ENCODE measurements at places on chromosomes 1 and 21.

DNA sequence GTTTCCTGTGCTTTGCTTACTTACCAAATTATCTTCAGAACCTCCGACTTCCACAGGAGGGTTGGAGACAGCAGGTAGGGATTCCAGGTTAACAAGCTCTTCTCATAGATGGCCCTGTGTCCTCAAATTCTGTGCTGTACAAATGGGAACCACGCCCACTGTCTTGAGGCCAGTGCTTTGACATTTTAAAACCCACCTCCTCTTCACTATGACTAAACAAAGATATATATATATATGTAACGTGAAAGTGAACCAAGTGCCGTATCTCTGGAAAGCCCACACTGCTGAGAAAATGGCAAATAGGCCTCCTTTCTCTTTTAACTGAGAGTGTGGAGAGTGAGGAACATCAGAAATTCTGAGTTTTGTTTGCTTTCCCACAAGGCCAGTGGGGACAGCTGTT is 99.6 kb downstream of the ZBTB18 start:
- DNase-seq, result no peak

DNA sequence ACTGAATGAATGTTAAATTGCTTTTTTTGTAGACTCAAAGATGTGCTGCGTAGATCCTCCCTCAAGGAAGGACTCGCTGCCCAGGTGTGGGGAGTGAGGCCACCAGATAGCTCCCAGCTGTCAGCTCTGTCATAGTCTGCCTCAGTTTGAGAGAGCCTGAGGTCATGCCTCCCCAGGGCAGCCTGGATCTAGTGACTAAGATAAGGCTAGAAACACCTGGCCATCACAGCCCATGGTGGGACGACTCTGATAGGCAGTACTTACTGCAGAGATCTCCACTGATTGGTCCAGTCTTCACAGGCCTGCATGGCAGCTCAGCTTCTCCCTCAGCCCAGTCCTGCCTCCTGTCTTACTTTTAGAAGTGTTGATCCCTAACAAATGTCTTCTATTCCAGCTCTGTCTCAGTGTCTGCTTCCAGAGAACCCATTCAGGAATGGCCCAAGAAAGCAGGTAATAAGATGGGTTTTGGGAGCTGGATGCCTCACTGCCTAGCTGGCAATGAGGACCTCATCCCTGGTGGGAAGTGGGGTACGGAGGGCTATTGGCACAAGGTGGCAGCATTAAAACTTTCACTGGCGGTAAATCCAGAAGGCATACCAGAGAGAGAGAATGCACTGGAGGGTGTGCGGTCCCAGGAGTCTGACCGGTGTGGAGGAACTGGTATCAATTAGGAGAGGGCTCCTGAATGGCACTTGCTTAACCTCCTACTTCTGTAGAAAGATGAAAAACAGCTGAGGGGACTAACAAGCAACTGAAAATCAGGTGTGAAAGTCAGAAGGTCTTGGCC is 55.3 kb upstream of the GPR37L1 start:
- DNase-seq, result no peak

DNA sequence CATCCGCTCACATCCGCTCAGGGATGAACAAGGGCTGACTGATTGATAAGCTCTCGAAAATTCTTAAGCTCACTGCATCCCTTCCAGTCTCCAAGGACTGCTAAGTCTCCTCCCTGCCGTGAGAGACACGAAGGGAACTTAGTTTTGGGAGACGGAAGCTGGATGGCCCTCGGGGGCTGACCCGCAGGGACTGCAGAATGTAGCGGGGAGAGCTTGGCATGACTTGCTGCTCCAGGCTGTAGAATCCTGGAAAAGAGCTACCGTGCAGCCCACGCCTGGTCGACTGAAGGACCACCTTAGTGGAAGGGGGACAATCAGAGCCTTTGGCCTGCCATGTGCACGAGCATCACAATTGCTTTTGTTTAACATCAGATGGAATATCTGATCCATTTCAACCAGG is 5.3 kb downstream of the ANKRD65 start:
- DNase-seq, result no peak

- no peak for DNase-seq
Measured at GRCh38 chr21:24456358-24456757, 1150.9 kb downstream of the MRPL39 start.

GRCh38 chr1:78855258-78855657 is 151.3 kb downstream of the ADGRL4 start:
- peak; percentile 19 for DNase-seq

GRCh38 chr1:44029260-44029910 is 1.9 kb downstream of the SLC6A9 start:
- DNase-seq, result no peak

DNA sequence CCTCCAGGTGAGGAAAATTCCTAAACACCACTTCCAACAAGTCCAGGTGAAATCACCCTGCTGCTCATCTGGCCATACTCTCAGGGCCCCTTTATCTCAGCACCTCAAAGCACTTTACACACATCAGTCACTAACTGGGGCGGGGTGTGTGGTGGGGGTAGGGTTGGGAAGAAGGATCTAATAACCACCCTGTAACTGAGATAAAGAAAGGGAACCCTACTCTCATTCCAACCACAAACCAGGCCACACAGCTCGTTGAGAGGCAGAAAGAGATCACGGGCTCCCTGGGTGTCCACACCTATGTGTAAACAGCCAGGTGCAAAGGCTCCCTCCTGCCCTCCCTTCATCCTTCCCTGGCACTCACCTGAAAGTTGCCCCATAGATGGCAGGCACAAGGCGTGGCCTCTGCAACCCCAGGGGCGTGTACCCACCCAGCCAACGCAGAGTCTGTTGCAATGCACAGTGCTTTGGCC is 20.4 kb downstream of the GPR161 start:
- DNase-seq, result no peak

DNA sequence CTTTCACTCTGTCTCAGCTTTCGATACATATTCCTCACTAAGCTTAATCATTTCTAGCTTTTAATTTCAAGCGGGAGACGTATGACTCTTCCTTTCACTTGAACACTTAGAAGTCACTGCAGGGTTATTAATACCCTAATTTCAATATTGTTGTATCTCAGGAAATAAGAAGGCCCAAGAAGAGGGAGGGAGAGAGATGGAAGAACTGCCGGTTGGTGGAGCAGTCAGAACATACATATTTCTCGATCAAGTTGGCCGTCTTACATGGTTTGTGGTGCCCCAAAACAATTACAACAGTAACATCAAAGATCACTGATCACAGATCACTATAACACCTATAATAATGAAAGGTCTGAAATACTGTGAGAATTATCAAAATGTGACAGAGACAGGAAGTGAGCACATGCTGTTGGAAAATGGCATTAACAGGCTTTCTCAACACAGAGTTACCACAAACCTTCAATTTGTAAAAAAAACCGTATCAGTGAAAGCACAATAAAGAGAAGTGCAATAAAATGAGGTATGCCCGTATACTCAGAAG is 145.4 kb upstream of the HP1BP3 start:
- peak; percentile 19 for DNase-seq

DNA sequence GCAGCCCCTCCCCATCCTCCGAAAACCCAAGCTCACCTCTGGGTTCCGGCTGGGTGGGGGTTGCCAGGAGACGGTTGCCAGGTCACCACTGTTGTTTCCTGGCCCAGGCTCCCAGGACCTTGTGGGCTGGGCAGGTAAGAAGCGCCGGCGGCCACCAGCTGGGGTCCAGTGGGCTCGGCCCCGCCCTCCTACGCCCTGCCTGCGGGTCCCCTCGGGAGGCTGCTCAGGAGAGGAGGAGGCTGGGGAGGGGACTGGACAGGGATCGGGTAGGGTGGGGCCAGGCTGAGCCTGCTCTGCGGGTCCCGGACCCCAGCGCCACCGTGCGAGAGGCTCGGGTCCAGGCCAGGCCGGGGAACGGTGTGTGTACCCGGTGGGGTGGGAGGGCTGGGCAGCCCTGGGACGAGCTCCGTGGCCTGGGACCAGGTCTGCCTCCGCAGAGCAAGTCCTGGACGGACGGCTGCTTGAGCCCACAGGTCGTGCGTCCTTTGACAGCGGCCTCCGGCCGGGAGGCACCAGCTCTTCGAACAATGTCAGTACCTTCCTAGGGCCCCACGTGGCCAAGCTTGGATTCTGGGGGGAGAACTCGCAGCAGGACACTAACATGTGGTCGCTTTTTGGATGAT is at the start of gene TTLL10:
TSS of gene TTLL10 (plus strand) at position 88 of the 623 bp plus-strand sequence. CDS start 5,336 bp downstream, outside the sequence.
- peak; percentile 45 for DNase-seq

DNA sequence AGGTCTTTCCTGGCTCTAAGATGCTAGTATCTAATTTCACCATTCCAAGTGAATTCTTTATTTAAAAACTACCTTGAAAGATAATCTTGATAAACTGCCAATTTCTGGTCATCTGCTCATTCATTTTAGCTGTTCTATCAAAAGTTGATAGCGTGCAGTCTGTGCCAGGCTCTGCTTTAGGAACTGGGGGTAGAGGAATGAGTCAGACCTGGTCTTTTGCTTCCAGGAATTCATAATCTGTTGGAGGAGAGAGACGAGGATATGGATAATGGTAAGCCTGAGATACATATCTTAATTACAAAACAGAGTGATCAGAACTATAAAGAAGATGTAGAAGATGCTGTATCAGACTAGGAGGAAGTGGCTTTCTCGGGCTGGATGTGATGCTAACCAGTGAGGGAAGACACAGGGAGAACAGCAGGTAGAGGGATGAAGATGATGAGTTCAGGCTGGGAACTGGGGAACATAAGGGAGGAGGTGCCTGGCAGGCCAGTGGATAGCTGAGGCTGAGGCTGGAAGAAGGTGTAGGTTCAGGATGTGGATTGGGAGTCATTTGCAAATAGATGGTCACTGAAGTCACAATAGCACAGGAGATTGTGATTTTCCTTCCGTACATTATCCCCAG is 12.3 kb upstream of the PHC2 start:
- no peak for DNase-seq

DNA sequence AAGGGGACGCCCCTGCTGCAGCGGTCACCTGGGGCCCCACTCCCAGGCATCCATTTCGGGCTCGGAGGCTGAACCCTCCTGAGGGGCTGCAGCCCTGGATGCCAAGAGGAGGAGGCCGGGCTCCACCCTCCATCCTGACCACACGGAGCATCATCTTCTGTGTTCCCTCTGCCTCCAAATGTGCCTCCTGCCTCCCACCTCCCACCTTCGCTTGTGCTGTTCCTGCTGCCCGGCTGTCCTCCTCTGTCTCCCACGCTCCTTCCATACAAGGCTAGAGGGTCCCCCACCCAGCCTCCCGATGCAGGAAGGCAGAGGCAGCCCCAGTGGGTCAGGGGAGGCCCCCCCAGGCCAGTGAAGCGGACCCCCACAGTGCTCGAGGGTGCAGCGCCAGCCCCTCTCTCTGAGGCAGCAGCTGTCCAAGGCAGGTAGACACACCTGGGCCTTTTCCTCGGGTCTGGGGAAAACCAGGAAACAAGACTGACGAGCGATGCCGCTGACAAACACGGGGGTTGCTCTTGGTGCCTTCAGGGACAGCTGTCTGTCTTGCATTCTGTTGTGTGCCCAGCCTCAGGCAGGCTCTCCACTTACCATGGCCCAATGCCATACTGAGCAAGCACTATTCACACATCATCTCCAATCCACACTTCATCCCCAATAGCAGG is 16.8 kb upstream of the PLEKHG5 start:
- DNase-seq, result no peak

- DNase-seq, result no peak
Measured at GRCh38 chr1:184424157-184424556, 37.3 kb downstream of the C1orf21 start.

DNA sequence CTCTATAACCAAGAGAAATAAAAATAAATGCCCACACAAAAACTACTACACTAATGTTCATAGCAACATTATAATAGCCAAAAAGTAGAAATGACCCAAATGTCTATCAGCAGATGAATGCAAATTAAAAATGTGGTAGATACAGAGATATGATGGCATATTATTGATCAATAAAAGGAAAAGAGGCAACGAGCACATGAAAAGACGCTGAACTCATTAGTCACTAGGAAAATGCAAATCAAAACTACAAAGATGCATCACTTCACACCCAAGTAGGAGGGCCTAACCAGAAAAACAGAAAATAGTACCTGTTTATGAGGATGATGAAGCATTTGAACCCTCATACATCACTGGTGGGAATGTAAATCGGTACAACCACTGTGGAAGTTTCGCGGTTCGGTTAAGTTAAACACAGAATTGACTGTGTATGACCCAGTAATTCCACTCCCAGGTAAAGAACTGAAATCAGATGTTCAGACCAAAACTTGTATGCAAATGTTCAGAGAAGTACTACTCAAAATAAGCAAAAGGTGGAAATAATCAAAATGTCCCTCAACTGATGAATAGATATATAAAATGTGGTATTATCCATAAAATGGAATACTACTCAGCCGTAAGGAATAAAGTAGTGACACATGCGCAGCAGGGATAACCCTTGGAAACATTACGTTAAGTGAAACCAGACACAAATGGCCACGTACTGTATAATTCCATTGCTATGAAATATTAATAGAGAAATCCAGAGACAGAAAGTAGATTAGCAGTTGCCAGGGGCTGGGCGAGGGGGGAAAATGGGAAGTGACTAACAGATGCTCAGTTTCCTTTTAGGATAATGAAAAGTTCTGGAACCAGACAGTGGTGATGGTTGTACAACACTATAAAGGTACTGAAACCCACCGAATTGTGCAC is 3.1 kb downstream of the USP48 start:
- DNase-seq, result peak; percentile 74

DNA sequence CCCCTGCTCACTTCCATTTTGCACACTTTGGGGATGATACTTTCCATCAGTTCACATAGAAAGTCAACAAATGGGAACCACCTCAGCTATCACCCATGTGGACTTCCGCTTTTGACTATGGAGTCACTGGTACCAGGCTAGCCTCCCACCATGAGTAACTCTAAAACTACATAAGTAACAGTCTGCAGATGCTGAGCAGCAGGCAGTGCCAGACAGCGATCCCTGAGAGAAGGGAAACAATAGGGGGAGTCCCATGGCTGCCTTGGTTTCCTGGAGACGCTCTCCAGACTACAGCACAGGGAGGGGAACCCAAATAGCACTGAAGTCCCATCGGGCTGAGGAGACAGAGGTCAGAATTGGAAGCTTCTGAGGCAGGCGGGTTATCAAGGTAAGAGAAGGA is 2.8 kb upstream of the TFF2 start:
- DNase-seq, result no peak

- no peak for DNase-seq
Measured at GRCh38 chr21:35648512-35648911, 411.8 kb downstream of the SETD4 start.

GRCh38 chr1:202966006-202966898 is 805 bp downstream of the CYB5R1 start:
- DNase-seq, result no peak

GRCh38 chr1:118110580-118110979 is 74.4 kb downstream of the SPAG17 start:
- no peak for DNase-seq

DNA sequence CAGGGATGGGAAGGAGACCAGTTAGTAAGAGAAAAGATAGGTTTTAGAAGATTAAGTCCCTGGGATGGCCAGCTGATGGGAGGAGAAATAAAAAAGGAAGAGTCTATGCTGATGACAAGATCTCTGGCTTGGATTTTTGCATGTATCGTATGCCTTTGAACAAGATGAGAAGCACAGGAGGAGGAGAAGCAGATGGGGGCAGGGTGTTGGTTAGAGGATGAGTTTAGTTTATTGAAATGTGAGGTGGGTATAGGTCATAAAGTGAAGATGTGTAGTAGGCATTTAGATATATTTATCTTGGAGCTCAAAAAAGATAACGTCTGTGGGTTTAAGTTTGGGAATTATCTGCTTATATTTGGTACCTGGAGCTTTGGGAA is 1.4 kb downstream of the TIPRL start:
- no peak for DNase-seq
